ENCODE measurements at places on chromosomes 2 and 18.

- DNase-seq: no peak
Observed at GRCh38 chr18:62754026-62754425, 38.7 kb downstream of the PHLPP1 start.

GRCh38 chr2:172722481-172722880, 13.2 kb upstream of the RAPGEF4 start:
- no peak for DNase-seq

GRCh38 chr2:64655873-64656272, 2.2 kb upstream of the SERTAD2 start:
- no peak for DNase-seq

DNA sequence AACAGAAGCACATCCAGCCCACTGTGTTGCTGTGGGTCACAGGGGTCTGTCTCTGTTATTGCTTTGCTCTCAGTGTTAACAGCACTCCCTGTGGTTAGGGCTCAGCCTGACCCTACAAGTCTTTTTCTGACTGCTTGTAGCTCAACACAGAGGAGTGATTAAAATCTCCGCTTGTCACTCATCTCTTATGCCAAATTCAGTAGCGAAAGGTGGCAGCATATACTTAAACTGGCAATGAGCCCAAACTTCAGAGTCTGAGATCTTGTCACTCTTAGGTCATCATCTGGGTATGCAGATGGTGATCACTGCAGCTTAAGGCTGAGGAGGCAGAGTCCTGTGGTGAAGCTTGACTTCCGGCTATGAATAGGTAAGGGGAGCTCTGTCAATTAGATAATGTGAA, 63.3 kb upstream of the CSRNP3 start:
- peak; percentile 47 for DNase-seq

- peak; percentile 64 for DNase-seq
Observed at GRCh38 chr18:76126327-76126726, 368.7 kb downstream of the ZNF516 start.

DNA sequence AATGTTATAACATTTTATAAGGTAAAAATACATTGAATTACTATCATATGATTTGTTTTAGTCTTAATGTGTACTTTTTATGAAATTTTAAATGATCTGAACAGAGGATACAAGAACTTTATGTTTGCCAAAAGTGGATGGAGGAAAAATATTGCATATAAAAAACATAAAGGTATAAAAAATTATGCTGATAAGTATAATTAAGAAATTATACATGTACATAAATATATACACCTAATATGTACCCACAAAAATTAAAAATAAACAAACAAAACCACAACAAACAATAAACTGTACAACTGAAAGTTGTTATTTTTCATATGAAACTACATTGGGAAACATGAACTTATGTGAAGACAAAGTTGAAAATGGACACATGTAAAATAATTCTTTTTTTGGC, 38.2 kb upstream of the CALCRL start:
- DNase-seq: no peak

DNA sequence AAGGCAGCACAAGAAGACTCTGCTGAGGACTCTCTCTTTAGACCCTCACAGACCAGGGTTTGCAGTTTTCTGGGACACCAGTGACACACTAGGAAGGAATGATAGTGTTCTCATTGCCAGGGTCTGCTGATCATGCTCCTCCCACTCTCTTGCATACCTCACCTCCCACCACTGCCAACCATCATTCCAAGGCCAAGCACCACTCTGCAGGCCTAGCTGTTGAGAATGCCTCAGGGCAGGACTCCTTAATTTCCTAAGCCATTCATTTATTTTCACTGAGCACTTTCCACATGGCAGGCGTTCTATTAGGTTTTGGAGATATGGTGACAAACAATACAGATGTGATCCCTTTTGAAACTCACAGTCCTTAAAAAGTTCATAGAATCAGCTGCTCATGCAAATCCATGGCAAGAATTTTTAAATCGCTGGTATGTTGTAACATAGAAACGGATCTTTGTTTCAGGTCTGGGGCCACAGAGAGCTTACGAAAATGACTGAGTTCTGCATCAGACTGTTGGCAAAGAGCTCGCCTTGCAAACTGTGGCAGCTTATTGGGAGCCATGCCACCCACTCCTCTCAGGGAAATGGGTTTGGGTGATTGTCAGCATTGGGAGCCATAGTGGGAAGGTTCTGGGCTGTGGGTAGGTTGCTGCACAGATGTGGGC, 78.5 kb downstream of the XDH start:
- no peak for DNase-seq

DNA sequence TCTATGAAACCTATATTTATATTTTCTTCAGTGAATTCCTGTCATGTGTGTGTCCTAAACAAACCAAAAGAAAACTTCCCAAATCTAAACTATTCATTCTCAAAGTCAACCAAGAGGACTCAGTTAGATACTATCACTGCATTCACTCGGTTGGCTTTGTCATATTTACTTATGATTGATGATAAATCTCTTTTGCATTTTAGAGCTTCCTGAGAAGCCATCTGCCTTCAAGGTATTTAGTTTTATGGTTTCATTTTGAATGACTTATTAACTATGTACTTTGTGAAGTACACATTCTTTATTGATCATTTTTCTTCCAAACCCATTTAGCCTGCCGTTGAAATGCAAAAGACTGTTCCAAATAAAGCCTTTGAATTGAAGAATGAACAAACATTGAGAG, 36.2 kb downstream of the ANKRD30B start:
- DNase-seq: no peak

DNA sequence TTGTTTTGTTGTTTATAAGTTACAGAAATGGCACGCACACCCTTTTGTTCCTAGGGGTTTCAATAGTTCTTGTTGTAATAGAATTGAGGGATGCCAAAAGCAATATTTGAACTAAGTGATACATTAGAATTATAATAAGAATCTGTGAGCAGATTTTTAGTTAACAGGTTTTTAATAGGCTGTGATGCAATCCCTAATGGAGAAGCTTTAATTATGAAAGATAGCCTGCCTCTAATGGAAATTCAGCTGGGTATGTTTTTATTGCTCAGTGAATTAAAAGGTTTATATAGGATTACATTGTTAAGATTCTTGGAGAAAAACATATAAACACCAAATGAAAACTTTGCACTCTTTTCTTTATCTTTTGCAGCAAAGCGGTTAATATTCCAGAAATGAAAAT, 131.1 kb downstream of the PPP1R1C start:
- DNase-seq: no peak

- no peak for DNase-seq
Observed at GRCh38 chr18:61323951-61324350, 9.3 kb upstream of the CDH20 start.

Measured in neural progenitor cell (in vitro differentiated cells).